ENCODE measurements at places on chromosomes 1 and 21.
A peak's percentile ranks its signal among the peaks of the same experiment; 100 is the strongest.

- DNase-seq = no peak
These were observed 251.2 kb downstream of the TRABD2B start for GRCh38 chr1:47745715-47746609.

DNA sequence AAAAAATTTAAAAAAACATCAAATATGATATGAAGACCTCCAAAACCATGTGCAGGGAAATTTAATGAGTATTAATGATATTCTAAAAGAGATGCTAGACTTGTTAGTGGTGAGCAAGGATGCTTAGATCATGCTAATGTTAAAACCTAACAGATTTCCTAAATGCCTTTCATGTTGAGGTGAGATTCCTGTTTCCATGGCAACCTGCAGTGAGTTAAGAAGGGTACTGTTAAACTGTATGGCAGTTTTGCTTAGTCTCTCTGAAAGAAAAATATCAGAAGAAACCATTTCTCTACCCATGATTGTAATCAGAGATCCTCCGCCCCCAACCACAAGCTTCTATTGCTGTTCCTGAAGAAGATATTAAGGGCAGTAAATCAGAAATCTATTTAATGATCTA, 321.6 kb upstream of the LRRC7 start:
- no peak for DNase-seq

GRCh38 chr1:58767143-58767542, 16.7 kb downstream of the JUN start:
- no peak for DNase-seq

GRCh38 chr1:178947677-178947981, 76.8 kb upstream of the ANGPTL1 start:
- no peak for DNase-seq

DNA sequence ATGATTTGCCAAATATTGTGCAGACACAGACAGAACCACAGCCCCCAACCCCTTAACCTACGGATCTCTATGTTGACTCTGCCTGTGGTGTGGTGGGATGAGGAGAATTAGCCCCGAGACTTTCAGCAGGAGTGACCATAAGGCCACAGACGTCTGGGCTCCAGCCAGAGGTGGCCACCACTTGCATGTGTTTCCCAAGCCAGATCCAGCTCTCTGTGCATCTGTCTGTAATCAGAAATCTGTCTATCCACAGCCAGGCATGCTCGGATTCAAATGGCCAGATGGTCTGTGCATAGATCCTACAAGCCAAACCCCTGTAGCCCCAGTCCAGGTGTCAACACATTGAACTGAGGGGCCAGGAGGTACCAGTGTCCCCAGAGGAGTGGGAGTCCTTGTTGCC, 140.6 kb downstream of the SYF2 start:
- no peak for DNase-seq

GRCh38 chr1:29441916-29442668, 205.8 kb downstream of the PTPRU start:
- DNase-seq = no peak

DNA sequence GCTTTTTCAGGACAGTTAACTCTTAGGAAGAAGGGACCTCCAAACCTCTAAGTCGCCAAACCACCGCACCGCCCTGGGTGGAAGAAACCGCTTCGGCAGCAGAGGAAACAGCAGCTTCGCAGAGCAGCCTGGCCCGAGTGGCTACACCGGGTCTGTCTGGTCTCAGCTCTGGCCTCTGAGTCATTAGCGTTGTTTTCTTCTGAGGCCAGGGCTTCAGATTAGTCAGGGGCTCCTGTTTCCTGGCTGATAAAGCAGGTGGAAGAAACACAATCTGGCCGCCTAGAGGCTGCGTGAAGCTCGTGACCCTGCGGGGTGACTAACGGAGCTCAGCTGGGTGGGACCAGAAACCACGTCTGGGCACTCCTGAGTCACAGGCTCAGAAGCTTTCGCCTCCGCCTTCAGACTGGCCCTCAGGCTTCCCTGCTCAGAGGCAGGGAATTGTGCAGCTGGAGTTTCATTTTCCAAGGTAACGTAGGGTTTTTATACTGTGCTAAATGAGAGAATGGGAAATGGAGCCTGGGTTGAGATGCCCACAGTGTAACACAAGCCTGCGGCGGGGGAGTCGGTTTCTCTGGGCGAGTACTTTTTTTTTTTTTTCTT, 44.9 kb downstream of the CHAF1B start:
- DNase-seq = peak; percentile 94

DNA sequence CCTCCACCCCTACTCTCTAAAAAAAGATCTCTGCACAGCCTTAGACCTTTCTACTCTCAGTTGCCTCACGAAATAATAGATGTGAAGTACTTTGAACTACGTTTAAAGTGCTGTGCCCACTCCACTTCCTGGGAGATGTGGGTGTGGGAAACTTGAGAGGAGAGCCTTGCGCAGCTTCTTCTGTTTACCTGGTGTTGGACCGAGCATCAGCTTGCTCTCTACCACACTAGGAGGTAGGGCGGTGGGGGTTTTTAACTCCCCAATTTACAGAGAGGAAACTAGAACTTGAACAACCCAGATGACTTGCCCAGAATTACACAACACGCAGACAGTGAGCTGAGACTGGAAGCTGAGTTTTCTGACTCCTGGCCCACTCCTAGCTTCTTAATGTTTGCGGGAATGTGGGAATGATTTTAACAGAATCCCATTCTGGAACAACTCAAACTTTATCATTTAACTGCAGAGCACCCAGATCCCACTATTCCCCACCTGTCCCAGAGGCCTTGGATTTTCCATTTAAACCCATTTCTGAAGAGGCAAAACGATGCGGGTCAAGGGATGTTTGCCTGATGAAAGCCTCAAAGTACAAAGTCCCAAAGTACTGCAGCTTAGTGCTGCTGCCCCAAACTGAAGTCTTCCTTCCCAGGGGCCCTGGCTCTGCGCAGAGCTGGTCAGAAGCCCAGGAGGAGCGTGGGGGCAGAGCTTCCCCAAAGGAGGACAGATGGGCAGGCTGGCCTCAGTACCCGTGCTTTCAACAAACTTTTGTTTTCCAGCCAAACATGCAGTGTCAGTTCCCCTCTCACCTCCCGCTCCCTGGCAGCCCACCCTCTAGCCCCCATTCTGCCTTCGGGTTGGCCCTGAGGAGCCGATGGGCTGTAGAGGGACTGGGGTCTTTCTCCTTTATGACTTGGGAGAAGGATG, 19.0 kb downstream of the BTG2 start:
- DNase-seq = no peak

- DNase-seq = no peak
These were observed 11.5 kb downstream of the PFKFB2 start for GRCh38 chr1:207064561-207064960.

DNA sequence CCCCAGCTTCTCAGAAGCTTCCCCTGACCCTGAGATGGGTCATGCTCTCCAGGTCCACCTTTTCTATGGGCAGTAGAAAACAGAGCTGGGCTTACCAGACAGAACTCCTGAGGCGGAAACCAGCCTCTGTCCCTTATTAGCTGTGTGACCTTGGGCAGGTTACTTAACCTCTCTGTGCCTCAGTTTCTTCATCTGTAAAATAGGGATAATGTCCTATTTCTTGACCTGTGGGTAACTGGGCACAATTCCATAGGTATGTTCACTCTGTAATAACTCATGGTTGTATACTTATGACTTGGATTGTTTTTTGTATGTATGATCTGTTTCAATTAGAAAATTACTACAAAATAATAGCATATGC, 57.1 kb upstream of the EDN2 start:
- no peak for DNase-seq

GRCh38 chr1:224632381-224632871, 16.3 kb downstream of the CNIH3 start:
- no peak for DNase-seq
